ENCODE measurements at places on chromosomes 13 and 19.

DNA sequence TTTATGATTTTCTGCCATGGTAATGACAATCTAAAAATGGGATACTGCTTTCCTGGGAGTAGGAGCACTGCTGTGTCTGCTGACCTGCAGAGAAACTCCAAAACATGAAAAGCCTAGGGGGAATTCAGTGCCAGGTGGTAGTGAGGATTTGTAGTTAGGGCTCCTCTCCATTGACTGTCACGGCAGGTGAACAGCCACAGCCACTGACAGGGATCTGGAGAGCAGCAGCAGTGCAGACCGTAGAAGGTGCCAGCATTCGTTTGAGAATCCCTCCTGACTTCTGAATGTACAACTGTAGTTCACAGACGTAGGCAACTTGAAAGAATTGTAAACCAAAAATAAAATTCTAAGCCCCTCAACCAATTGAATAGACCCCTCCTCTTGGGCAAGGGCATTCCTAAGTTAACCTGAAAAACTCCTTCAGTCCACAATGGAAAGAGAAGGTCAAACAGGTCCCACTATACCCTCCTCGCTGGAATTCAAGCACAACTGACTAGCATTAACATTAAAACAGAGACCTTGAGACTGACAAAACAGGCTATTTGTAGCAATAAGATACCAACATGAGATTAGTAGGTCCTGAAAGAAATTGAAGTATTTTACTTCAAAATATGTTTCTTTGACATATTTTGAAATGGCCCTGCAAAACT is 1328.8 kb downstream of the OLFM4 start:
- no peak for DNase-seq

DNA sequence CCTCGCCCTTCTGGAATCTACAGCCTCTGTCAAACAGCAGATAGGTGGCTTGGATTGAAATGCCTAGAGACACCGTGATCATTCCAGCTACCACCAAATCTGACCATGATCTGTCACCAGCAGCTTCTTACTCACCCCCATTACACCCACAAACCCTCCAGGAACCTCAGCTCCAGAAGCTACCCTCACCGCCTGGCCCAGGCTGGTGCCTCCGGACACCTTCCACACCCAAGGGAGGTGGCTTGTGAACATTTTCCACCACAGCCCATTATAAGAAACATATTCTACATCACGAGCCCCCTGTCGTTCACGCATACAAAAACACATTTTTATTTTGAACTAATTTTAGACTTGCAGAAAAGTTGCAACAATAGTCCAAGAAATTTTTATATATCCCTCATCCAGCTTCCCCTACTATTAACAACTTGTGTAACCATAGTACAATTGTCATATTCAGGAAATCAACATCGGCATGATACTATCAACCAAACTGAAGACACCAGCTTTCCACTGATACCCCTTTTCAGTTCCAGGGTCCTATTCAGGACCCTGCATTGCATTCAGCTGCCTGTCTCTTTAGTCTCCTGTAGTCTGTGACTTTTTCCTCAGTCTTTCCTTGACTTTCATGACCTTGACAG is 15.4 kb upstream of the UBE2L5 start:
- no peak for DNase-seq

GRCh38 chr13:109336730-109337129 is 449.7 kb downstream of the IRS2 start:
- DNase-seq: no peak

DNA sequence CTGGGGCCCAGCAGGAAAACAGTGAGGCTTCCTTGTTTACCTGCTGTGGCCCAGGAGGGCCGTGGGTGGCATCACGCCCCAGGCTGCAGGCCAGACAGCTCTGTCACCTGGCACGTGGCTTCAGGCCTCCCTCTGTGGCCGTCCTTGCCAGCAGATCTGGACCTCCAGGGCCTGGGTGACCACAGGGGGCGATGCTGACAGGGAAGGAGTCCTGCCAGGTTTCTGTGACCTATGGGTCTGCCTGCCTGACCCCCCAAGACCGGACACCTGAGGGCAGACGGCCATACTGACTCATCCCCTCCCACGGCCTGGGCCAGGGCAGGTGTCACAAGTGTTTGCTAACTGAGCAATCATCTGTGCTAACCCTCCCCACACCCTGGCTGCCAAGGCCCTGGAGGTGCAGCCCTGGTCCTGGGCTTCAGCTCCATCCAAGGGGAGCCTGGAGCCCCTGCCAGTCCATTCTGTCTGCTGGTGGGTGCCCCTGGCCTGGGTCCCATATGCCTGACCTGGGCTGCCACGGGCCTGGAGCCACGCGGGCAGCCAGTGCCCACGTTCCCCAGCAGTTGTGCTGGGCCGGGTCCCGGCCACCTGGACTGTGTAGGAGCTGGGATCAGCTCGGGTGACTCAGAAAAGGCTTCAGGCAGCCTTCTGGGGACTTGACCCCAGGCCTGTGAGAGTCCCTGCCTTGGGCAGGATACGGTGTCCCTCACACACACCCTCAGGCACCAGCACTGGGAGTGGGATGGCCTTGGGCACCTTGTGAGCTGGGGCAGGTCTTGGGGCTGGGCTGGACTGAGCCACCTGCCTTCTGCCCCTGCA is 3.7 kb downstream of the CDC34 start:
- no peak for DNase-seq

- no peak for DNase-seq
These were observed 52.9 kb downstream of the OR10H4 start for GRCh38 chr19:16001481-16002312.

GRCh38 chr19:35295792-35296462 is 4.0 kb downstream of the MAG start:
- no peak for DNase-seq

GRCh38 chr13:96181911-96182310 is 92.0 kb downstream of the HS6ST3 start:
- peak; percentile 0 for DNase-seq

- no peak for DNase-seq
These were observed 3.0 kb downstream of the KCNC3 start for GRCh38 chr19:50326101-50326664.

DNA sequence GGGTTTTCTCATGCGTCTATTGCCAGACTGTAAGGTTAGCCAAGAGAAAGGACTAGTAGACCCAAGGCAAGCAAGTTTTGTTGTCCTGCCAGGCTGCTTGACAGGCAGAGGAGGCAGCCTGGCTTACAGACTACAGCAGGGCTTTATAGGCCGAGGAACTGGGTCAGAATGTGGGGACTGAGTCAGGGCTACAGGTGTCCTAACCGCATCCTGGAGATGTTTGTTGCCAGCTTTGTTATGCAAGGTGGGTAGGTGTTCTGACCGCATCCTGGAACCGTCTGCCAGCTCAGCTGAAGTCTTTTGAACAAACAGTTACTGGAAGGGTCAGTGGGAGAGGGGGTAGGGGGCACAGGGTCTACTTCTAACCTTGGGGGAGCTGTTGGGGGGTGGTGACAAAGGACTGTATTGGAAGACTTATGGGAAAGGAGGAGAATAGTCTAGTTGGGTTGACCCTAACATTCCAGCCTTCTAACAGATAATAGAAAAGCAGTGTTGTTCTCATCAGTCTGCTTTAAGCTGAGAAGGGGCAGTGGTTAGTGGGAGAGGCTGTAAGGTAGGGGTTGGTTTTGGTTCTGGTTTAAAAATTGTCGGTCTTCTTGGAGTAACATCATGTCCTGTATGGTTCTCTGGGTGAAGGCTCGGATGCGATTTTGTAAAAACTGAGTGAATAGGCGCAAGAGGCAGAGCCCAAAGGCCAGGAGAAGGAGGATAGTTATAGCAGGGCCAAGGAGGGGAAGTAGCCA is 913.8 kb upstream of the SLITRK5 start:
- DNase-seq: no peak

DNA sequence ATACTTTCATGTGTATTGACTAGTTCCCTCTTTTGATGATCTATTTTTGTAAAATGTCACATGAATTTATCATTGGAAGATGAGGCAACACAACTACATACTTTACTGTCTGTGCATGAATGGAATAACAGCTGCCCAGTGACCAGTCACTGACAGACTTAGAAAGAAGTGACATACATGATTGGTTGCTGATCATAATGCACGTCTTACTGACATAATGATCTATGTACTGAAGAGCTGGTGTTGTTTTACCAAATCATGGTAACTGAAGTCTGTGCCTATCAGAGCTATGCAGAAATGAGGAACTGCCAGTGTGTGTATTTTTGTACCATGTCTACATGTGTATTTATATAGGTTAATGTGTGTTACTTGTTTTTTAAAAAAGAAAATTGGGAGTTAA is 26.5 kb downstream of the GPR18 start:
- no peak for DNase-seq

DNA sequence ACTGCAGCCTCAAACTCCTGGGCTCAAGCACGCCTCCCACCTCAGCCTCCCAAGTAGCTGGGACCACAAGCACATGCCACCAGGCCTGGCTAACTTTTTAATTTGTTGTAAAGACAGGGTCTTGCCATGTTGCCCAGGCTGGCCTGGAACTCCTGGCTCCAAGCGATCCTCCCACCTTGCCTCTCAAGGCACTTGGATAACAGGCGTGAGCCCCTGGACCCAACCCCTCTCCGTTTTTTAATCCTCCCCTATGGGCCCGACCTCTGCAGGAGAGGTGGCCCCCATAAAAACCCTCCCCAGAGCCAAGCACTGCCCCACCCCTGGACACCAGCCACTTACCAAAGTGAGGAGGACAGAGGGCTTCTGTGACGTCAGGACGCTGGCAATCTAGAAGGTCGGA is 28.6 kb downstream of the PEPD start:
- DNase-seq: no peak

- DNase-seq: no peak
These were observed 646 bp downstream of the ZNF567 start for GRCh38 chr19:36688058-36688457.

- peak; percentile 5 for DNase-seq
These were observed 28.0 kb downstream of the MAB21L1 start for GRCh38 chr13:35448465-35448864.
